ENCODE measurements at places on chromosomes 7 and 10.

- DNase-seq = no peak
Measured at GRCh38 chr7:155729847-155730246, 82.4 kb downstream of the SHH start.

DNA sequence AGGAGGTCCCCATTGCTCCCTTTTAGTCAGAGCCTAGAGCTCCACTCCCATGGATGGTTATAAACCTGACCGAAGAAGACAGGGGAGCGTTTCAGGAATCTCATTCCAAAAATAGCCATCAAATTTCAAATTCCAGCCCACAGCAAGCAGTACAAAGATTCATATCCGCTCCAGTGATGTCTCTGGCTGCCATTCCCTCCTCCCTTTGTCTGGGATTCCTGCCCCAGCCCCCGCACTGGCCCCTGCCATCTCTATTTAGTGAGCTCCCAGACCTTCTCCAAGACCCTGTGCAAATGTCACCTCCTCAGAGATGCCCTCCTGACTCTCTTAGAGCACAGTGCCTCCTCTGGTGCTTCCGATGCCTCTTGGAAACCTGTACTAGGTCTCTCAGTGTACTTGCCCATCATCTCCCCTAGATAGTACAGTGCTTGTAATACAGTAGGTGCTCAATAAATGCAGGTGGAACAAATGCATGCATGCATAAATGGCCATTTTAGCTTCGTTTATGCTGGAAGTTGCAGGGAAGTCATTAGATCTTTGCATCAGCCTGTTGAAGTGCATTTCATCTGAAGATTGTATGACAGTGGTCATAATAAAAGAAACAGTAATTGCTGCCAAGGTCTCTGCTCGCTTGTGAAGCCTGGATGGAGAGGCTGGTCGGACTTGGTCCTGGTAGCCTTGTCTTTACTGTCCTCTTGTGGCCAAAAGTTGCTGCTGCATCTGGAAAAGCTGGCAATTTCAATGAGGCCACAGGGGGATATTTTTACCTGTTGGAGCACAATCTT, 32.0 kb upstream of the HABP2 start:
- no peak for DNase-seq

GRCh38 chr7:71414490-71414889, 282.5 kb downstream of the GALNT17 start:
- no peak for DNase-seq

- DNase-seq = no peak
Measured at GRCh38 chr7:102832674-102833073, 80.1 kb upstream of the LRRC17 start.

DNA sequence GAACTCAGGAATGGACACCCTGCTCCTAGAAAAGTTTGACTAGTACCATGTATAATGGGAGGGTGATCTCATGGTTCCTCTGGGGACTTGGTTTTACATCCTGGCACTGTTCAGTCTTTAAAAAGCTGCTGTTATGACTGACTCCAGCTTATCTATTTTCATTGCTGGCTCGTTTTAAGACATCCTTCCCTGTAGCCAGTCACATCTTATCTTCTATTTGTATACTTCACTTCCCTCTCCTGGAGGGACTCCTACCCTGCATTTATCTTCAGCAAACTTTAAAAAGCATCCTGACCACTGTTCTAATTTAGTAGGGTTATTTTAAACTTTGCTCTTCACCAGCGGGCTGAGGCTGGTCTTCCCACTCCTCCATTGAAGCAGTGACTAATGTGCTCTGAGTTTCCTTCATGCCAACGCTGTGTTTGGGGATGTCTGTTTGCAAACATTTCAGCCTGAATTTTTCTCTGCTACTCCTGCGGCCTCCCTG, 72.9 kb upstream of the ARMC3 start:
- DNase-seq = no peak

GRCh38 chr10:78784546-78784945, 284.2 kb upstream of the ZMIZ1 start:
- DNase-seq = no peak

GRCh38 chr7:157204134-157204533, 65.4 kb downstream of the UBE3C start:
- DNase-seq = no peak

DNA sequence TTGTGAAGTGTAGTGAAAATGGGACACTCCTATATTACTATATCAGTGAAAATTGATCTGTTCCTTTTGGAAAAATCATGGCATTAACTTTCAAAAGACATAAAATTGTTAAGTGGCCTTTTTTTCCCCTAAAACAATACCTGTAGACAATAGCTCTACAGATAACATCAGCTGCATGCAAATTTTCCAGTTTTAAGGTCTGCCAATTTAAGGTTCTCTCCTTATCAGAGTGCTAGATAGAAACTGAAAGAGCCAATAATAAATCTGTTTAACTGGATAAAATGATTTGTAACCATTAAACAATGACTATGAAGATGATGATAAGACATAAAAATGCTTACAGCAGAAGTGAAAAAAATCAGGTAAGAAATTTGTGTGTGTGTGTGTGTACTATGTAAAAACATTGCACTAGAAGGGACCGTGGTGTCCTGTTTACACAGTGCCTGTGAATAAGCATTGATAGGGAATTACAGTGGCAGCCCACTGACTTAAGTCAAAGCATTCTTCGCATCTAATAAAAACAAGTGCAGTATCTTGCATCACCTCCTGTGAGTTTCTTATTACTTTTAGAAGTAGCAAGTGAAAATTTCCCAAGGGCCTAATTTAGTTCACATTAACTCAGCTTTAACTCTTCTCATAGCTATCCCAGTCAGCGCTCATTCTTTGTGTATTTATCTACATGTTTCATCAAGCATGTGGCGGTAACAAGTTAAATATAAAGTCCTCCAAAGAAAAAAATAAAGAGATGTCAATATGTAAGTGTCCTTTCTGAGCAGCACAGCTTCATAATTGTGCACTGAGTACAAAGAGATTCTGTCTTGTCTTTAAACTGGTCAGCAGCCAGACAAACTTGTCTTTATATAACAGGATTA, 261.9 kb downstream of the ARL4A start:
- no peak for DNase-seq

GRCh38 chr10:22319980-22320558, 830 bp upstream of the BMI1 start:
- no peak for DNase-seq

- DNase-seq = no peak
Measured at GRCh38 chr7:5671046-5671445, 110.4 kb downstream of the RNF216 start.

- no peak for DNase-seq
Measured at GRCh38 chr10:75528392-75528791, 97.0 kb downstream of the LRMDA start.

DNA sequence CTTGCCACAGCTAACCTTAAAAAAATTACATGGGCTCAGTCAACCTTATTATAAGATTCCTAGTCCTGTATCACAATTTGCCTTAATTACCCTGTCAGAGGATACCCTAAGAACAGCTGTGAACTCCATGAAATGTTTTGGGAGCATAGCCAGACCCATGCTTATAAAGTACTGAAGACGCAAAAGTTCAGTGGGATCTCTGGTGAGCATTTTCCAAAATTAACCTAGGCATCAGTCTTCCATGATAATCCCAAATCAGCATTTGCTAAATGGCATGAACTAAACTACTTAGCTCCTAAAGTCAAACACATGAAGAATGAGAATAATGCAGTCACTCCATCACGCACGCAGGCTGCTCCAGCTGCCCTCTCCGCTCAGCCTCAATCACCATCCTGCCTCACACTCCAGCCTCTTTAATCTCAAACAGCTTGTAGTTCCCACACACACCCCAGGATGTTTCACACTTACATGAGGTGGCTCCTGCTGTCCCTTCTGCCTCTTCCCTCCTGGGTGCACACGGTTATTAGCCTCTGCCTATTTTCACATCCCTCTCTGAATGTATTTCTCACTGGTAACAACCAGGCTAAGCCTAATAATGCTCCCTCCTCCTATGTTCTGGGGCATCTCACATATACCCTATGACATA, 15.3 kb downstream of the IGF2BP3 start:
- DNase-seq = no peak

All from activated CD8-positive, alpha-beta memory T cell treated with anti-CD3 and anti-CD28 coated beads for 1 hour (primary cell).